CD4-positive, alpha-beta T cell treated with Interleukin-2 at 100 ng/mL for 4 hours (primary cell): ENCODE measurements at places on chromosomes 5 and 9.
A peak's percentile ranks its signal among the peaks of the same experiment; 100 is the strongest.

- DNase-seq = no peak
Measured at GRCh38 chr5:18219241-18219640, 585.0 kb downstream of the TAF11L14 start.

DNA sequence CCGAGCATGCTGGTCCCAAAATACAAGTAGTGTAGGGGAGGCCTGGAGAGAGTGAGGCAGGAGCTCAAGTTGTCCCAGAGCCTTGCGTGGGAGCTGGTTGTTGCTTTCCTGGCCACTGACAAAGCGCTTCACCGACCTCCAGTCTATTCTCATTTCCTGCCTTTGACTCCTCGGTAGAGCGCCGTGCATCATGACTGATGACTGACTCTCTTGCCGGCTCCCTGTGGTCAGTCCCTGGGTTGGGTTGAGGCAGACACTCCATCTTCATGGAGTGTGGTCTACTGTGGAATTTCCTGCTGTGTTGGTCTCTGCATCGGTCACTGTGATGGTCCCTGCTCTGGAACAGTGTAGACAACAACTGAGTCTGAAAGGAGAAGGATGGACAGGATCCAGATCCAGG is 175.1 kb upstream of the S1PR3 start:
- no peak for DNase-seq

- no peak for DNase-seq
Measured at GRCh38 chr5:124045412-124045811, 533.4 kb downstream of the CSNK1G3 start.

DNA sequence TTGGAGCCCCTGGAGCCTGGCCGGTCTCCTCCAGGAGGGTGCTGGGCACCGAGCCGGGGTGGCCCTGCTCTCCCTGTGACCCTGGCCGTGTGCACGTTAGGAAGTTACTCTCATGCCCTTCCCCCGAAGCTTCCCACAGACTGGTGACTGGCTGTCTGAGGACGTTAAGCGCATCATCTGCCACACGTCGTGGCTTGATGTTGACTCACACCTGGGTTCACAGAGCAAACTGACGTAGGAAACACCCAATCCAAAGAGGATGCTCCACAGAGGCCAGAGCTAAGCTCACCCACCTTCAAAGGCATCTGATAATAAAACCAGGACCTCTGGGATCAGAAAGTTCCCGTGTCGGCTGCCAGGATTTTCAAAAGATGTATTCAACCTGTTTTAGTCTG is 152.9 kb upstream of the PHYKPL start:
- DNase-seq = no peak

- no peak for DNase-seq
Measured at GRCh38 chr5:150628936-150629485, 11.4 kb upstream of the SYNPO start.

DNA sequence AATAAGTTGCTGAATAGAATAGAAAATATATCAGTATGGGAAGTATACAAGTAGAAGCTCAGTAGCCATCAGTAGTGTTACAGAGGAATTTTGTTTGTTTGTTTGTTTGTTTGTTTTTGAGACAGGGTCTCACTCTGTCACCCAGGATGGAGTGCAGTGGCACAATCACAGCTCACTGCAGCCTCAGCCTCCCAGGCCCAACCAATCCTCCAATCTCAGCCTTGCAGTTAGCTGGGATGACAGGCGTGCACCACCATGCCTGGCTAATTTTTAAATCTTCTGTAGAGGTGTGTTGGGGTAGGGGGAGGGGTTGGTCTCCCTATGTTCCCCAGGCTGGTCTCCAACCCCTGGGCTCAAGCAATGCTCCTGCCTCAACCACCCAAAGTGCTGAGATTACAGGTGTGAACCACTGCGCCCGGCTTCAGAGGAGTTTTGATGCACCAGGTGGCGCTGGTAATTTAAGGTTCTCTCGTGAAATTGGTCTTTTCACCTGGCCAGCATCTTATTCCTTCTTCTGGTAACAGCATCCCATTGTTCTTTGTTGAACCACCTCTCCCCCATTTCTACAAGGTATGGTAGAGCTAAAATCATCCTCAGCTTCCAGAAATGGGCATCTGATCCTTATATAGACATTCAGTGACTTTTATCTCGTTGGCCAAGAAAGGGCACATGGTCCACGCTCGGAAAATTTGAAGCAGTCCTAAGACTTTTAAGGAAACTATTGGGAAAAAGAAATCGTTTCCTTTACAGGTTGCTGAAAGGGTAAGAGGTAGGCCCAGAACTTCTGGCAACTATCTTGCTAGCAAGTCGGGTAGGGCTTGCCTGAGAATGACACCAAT is 157.1 kb downstream of the ARRDC3 start:
- DNase-seq = peak; percentile 71

- no peak for DNase-seq
Measured at GRCh38 chr9:123678038-123678877, 251.7 kb downstream of the DENND1A start.

DNA sequence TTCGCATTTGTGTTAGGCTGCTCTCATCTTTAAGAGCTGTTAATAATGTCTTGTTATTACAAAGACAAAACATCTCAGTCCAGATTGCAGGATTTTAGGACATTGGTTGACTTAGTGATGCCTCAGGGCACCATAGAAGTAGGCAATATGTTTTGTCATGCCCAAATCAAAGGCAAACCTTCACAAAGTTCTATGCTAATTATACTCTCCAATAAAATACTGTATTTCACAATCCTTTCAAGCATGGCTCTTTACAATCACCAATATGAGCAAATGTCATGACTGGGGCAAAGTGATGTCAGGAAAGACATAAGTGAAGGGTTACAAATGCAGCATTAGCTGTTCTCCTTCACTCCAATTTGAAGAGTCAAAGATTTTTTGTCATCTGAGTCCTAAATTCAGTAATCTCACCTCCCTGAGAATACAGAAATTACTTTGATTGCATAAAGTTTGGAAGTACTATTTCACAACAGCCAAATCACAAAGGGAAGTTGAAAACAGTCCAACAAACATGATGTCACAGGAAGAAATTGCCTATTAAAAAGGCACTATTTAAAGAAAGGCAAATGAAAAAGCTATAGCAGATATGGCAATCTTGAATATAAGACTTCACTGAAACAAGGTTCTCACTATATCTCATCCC is 303.2 kb downstream of the PRR16 start:
- DNase-seq = no peak

DNA sequence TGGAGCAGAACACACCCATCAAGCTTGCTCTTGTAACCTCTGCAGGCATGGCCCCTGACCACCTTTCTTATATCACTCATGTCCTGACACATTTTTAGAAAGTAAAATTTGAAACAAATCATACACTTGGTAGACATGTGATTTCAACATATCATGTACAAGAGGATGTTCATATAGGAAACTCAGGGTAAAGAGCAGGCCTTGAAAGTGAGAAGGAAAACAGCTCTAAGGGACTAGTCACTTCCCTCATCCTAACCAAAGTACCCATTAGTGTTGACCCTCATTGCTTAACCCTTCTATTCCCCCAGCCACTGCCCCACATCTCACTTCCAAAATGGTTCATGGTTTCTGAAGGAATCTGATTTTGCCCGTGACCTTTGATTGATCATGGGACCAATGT is 492.4 kb upstream of the KLF4 start:
- no peak for DNase-seq

DNA sequence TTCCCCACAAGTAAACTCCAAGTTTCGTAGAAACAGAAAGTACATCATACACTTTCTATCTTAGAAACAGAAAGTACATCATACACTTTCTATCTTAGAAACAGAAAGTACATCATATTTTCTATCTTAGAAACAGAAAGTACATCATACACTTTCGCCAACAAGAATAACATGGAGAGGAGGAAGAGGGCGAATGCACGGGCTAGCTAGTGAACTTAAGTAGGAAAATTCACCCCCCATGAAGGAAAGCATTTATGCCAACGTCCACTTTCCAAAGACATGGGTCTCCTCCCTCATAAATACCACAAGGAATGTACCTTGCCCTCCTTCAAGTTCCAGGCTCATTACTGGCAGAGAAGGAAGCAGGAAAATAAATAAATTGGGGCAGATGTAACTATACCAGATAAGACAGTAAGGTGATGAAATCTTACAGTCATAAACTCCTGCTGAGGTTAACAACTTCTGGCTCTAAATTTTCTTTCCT is 64.7 kb downstream of the FRMD3 start:
- DNase-seq = no peak

GRCh38 chr9:26321935-26322334 is 570.7 kb downstream of the CAAP1 start:
- no peak for DNase-seq

DNA sequence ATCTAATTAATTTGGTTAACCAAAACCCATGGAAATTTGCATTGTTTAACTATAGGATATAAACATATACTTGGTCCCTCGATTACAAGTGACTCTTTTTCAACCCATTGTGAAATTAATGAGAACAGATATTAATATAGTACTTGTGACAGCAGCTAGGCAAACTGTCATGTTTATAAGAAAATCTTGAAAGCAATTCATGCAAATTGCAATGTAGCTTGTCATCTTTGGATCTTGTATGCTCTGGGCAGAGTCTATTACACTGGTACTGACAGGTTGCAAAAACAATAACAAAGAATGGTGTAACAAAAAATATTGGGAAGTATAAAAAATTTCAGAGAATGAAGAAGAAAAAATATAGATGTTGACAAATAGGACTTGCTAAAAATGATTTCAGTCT is 941.0 kb downstream of the DNAH5 start:
- DNase-seq = no peak

- DNase-seq = no peak
Measured at GRCh38 chr5:72451741-72452505, 55.3 kb downstream of the ZNF366 start.

DNA sequence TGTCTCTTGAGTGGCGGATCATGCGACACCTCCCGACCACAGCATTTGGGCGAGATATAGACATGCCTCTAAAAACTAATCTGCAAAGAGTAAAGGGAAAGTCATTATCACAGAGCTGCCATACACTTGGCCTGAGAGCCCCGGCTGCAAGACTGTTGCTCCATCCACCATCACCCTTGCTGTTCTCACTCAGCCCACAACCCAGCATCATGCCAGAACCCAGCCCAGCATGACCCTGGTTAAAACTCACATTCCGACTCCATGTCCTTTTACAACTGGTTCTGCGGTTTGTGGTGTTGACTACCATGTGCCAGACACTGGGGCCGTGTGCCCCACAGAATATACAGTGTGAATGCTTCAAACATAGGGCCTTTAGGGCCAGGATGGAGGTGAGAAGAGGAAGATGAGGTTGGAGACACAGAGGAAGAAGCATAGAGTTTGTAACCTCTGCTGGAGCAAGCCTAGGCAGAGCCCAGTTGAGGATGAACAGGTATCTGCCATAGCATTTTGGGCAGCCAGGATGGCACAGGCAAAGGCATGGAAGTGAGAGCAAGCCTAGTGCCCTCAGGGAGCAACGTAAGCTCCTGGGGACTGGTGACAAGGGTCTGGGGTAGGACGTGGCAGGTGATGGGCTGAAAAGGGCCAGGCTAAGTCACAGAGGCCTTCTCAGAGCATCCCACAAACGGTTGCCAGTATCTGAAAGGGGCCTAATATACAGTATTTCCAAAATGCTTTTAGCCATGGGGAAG is 37.5 kb upstream of the SMU1 start:
- DNase-seq = no peak

DNA sequence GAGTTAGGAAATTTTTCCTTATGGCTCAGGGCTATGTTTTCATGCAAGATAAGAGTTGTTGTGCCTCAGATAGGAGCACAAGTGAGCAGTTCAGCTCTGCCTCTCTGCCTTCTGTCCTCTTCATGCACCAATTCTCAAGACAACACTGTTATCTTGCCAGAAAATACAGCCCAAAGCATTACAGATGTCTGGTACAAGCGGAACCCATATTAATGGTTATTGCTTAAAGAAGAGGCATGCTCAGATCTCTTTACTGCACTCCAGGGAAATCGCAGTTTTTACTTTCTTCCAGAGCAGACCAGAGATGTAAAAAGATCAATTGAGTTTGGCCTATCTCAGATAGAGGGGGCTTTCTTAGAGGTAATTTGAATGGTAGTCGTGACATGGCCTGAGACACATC is 361.6 kb upstream of the WWC1 start:
- no peak for DNase-seq

DNA sequence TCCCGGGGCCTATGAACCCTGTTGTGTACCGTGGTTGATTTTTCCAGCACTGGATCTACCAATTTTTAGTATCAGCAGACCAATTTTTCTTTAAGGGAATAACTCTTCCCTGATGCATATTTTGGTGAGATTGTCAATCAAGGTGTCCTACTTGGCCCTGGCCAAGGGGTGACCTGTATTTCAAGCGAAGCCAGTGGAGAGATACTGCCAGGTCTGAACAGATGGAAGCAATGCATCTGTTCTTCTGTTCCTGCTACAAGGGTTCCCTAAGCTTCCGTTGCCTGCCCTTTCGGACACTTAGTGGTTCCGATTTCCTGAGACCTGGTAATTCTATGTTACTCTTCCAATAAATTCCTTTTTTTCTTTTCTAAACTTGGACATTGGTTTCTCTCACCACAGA is 37.3 kb downstream of the ADAM19 start:
- no peak for DNase-seq

- DNase-seq = no peak
Measured at GRCh38 chr5:127565586-127566270, 48.3 kb downstream of the PRRC1 start.

DNA sequence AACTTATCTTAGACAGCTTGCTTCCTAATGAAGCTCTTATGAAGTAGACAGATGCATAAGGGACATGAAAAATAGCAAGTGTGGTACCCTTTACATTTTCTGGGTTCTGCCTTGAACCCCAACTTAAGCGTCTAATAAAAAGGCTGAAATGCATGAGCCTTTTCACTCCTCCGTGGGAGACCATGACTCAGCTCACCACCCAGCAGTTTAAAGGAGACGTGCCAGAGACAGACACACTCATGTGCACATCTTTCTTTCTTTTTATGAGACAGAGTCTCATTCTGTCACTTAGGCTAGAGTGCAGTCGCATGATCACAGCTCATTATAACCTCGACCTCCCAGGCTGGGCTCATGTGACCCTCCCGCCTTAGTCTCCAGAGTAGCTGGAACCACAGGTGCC is 22.3 kb downstream of the CTXN3 start:
- DNase-seq = no peak

DNA sequence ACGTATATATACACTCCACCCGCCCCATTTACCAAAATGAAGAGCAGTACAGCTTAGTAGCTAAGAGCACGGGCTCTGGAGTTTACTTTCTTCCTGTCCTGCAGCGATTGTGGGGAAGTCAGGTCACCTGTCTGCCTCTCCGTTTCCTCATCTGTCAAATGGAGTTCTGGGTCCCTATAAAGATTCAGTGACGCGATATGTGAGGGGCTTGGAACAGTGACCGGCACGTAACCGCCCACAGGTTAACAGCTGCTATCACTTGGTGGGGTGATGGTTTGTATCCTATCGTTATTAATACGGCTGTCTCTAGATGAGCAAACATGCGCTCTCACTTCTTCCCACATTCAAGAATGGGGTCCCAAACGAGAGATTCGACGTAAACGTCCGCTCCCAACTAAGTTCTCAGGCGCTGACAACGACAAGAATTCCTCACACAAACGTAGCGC is 426 bp downstream of the FAM114A2 start:
- DNase-seq = peak; percentile 31

- DNase-seq = no peak
Measured at GRCh38 chr9:131187957-131188356, 62.6 kb downstream of the NUP214 start.

GRCh38 chr9:36424289-36425055 is 24.4 kb upstream of the RNF38 start:
- DNase-seq = no peak

GRCh38 chr9:17116400-17116837 is 18.4 kb upstream of the CNTLN start:
- no peak for DNase-seq
